ENCODE measurements at places on chromosomes 7 and 10.

DNA sequence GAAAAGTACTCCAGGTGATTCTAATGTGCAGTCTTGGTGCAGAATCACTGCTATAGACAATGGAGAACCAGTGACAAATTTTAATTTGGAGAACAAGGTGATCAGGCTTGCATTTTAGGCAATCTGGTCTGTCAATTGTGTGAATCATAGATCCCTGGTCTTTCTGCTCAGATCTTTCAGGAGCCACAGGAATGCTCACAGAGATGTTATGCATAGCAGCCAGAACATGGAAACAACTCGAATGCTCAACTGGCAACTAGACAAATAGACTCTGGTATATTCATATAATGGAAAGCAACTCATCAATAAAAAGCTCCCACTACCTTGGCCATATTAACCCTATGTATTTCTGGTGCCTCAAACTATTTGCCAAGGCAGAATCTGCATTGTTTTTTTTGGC is 209.1 kb downstream of the PHF14 start:
- no peak for DNase-seq

DNA sequence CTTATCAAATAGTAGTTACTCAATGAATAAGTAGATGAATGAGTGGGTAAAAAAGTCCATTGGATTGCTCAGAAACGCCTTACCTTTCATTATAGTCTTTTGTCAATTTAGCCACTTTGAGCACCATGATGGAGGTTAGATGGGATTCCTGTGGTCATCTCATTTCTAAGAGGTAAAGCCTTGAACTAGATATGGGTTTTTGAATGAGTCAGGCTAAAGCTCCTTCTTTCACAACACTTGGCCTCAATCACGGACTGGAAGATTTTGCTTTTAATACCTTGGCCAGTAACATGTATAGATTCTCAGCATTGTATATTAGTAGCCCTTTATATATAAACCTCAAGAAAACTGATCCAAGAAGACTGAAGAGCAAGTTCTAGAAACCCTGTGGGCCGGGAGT is 99.7 kb upstream of the CCDC6 start:
- DNase-seq = no peak

DNA sequence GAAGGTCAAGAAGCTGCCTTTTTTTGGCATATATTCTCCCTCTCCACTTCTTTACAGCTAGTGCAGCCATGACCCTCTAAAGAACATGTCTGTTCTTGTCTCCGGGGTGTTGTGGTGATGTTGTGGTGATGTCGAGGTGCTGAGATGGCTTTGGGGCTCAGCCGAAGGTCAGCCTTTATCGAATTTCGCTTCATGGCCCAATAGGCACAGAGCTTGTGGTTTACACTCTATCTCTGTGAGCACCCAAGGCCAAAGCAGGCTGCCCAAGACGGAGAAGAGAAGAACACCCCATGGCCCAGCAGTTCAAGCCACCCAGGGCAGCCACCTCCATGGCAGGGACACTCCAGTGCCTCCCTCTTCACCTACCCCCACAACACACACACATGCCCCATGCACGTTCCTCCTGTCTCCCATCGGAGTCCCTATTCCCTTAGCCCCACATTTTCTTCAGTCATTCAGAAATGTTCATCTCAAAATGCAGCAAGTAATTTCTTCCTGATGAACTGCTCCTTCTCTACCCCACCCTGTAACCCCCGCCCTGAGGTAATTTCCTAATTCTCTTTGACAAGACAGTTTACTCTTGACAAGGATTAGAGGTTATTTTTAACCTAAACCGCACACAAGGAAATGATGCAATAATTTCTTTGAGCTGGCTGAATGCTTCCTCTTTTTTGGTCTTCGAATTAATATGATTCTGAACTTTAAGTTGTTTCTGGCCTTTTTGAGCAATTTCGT is 18.6 kb upstream of the ADRB1 start:
- no peak for DNase-seq

DNA sequence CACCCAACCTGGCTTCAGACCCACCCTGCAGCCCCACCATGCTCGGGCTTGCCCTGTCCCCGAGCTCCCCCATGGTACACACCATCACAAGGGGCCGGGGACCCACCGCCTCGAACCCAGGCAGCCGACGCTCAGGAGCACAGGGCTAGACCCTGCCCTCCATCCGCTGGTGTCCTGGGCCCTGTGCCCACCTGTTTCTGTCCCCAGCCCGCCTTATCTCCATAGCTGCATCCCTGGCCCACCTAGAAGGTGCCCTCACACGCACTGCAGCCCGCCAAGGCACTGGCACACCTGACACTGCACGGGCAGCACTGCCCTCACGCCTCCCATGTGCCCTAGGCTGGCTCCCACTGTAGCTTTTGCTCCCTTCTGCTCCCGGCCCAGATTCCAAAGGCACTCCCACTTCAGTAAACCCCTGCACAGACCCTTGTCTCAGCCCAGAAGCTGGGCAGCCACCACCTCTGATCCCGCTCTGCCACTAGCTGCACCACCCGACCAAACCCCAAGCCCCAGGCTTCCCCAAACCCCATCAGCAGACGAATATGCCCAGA is 17.1 kb downstream of the YKT6 start:
- no peak for DNase-seq

GRCh38 chr7:29926741-29927140 is 62.9 kb downstream of the SCRN1 start:
- no peak for DNase-seq

- peak; percentile 47 for DNase-seq
Measured at GRCh38 chr10:61663466-61663865, 737 bp downstream of the CABCOCO1 start.

DNA sequence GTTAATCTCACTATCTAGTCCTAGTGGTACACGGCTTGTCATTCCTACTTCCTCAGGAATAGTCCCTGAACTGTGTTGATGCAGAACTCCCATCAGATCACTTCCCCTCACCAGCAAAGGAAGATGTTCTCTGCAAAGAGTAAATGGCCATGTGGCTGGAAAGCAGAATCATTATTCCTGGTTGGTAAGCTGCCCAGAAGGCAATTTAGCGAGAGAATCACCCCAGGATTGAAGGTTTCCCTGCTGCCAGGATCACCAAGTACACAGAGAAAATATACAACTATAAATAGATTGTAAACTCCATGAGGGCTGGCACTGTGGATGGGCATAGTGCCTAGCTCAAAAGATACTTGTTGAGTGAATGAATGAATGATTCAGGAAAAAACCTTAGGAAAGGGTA is 115.0 kb downstream of the GFRA1 start:
- no peak for DNase-seq

- peak; percentile 21 for DNase-seq
Measured at GRCh38 chr10:99143651-99144050, 92.0 kb downstream of the HPSE2 start.
